Stimulated activated CD4-positive, alpha-beta T cell treated with anti-CD3 and anti-CD28 coated beads, Interleukin-1b, Interleukin-23, amount 100 ng/mL, for 24 hours (primary cell): ENCODE measurements at places on chromosomes 5 and 9.

DNA sequence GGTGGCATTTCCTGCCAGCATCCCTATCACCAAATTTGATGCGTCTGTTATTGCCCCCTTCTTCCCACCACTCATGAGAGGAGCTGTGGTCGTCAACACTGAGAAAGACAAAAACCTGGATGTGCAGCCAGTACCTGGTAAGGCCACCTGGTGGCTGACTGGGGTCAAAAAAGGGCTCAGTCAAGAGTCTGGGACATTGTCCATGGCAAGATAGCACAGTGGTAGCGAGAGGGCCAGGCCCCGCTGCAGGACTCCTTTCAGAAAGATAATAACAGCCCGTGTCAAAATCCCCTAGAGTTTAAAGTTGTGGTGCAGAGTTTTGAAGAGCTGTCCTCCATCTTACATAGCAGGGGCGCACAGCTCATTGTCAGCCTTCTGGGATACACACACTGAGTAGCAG lies 40.8 kb downstream of the CSF1R start:
- DNase-seq: no peak

DNA sequence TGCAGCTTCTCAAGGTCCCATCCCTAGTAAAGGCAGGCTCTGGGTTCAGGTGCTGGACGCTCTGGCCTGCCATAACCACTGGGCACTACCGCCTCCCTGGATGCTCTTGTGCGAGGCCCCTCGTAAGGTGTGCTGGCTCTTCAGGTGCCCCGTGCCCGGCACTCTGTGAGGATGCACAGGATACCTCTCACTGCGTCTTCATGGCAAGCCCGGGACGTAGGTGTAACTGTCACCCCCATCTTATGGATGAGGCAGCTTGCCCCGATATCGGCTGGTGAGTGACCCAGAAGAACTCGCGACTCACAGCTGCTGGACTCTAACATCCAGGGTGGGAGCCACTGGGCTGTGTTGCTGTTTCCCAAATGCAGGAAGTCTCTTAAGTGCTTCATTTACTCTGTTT lies 79.0 kb downstream of the GTF3C4 start:
- DNase-seq: no peak

GRCh38 chr9:86968258-86968920 lies 21.1 kb upstream of the GAS1 start:
- no peak for DNase-seq

DNA sequence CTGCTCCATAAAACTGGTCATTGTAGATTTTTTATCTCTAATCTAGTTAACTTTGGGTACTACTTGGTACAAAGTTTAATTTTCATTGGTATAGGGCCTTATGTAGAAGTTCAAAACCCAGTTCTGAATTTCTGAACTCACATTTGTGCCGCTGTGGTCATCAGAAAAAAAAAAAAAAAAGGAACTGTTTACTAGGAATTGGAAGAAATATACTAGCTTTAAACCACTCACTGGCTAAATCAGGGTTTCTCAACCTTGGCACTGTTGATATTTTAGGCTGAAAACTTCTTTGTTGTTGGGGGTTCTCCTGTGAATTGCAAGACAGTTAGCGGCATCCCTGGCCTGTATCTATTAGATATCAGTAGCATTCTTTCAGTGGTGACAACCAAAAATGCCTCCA lies 4.1 kb upstream of the ZFYVE16 start:
- no peak for DNase-seq

DNA sequence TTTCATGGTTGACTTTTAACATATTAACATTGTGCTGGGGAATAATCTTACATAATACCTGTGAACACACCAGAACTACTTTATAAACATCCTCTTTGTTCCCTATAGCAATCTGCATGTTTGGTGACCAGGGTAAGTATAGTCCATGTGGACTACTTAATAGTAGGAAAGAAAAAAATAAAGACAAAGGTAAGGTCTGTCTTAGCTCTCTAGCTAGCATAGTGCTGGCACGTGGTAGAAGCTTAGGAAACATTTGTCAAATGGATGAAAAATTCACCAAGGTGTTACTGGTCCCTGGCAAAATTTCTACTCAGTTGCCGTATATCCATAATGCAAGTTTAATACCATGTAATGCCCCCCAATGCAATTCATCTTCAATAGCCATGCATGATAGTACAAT lies 78.6 kb upstream of the ABCA1 start:
- DNase-seq: no peak

GRCh38 chr5:177429248-177430040 lies 3.0 kb downstream of the GRK6 start:
- no peak for DNase-seq

DNA sequence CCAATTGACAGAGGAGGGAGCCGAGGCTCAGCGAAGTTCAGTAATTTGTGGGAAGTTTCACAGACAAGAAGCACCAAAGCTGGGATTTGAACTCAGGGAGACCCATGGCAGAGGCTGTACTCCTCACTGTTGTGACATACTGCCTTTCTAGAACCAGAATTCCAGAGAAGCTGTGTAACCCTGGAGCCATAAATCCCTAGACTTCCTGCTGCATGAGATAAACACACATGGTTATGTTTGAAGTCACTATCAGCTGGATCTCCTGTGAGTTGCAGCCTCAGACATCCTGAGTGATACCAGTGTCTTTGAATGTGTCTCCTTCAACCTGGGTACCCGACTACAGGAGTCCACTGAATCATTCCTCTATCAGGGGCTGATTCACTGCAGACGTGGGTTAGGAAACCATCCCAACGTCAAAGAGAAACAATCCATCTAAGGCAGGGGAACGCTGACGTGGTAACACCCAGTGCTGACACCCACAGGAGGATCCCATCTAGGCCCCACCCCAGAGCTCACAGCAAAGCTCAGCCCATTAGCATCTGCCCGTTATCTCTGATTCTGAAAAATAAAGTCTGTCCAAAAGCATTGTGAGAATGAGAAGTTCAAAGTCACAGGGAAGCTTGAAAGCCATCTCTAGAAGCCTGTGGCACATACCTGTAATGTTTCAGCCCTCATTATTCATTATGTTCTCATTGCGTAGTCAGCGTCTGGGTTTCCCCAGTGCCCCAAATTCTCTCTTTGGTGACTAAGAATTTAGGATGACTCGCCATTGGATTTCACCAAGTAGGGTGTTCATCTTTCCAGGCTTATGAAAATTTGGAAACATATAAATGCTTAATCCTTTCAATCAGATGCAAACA lies 36.3 kb upstream of the BASP1 start:
- no peak for DNase-seq

DNA sequence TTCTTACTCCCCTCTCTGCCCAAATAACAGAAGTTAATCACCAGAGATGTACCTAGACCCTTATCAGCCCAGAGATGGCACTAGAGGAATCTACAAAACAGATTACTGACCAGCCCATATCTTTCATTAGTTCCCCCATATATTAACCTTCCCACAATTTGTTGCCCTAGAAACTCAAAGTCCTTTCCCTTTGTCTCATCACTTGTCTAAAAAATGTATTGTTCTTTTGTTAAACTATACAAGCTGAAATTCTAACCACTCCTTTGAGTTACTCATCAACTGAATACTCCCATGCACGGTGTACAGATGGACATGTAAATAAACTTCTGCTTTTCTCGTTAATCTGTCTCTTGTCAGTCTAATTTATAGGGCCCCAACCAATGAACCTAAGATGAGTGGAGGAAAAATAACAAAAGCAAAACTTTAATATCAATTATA lies 130.9 kb downstream of the CCDC192 start:
- no peak for DNase-seq

- DNase-seq: no peak
Observed at GRCh38 chr9:32577316-32577715, 4.4 kb upstream of the NDUFB6 start.

DNA sequence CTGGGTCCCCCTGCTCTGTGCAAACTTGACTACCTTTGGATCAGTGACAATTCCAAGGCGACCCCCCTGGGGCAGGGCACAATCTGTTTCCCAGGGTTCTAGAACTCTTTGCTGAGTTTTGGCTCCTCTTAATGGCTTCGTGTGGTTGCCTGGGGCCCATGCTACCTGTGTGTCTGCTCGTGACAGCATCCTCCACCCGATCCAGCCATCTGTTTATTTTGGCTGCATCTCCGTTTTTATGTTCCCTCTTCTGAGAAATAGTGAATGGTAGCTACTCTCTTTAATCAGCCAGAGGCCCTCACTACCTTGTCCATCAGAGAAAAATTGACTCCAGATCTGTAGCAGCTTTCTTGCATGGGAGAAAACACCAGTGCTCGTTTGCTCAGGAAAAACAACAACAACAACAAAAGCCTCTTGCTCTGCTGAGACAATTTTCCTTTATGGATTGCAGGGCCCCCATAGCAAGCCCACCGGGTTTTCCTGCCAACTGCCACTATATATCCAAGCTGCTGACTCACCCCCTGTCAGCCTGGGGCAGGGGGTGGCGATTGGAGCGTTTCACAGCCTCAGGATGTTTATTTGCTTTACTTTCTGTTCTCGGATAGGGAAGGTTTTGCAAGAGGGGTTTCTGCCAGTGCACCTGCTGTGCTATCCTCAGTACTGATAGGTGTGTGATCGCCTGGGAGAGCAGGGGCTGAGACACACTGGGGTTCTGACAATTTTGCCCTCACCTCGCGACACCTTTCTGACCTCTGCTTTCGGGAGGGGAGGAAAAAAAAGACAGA lies 607.8 kb downstream of the BNC2 start:
- DNase-seq: no peak

GRCh38 chr5:91302958-91303357 lies 80.2 kb downstream of the ARRDC3 start:
- DNase-seq: no peak

DNA sequence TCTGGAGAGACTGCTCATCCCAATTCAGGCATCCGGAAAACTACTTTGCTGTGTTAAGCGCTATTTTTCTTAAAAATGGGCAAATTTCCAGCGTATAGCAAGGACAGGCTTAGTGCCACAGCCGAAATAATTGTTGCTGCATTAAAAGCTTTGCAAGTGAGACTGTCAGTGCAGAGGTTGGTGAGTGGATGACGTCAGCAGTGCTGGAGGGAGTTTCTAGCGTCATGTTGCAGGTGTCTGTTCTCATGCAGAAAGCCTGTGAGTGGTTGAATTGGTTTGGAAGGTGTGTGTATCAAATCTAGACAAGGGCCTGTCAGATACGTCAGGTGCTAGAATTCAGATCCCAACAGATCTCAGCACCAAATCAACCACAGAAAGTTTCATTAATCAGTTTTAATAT lies 204.4 kb downstream of the TRIO start:
- DNase-seq: no peak

DNA sequence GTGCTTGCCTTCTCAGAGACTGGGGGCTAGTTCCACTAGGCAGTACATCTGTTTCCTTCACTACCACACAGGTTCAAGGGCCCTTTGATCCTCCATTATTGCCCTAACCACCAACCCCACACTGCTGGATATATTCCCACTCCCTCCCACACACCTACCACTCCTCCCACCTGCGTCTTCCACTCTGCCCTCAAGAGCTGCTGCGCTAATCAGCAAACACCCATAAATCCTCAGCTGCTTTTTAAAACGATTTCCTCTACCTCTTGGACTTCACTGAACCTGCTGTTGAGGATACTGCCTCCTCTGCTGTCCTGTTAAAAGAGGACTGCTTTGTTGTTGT lies 120.9 kb downstream of the MAPKAP1 start:
- no peak for DNase-seq

DNA sequence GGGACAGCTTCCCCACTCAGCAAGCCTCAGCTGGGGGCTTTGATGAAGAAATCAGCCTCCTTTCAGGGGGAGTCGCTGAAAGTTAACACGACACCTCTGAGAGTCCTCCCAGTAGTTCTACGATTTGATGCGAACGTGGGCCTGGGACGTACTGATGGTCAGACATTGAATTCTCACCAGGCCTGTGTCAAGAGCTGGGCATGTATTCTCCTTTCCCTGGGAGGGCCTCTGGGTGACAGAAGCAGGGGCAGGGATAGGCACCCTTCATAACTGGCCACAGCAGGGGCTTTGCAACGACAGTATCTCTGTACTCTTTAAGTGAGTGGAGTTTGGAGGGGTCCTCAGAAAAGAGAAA lies 15.6 kb upstream of the COL5A1 start:
- no peak for DNase-seq

DNA sequence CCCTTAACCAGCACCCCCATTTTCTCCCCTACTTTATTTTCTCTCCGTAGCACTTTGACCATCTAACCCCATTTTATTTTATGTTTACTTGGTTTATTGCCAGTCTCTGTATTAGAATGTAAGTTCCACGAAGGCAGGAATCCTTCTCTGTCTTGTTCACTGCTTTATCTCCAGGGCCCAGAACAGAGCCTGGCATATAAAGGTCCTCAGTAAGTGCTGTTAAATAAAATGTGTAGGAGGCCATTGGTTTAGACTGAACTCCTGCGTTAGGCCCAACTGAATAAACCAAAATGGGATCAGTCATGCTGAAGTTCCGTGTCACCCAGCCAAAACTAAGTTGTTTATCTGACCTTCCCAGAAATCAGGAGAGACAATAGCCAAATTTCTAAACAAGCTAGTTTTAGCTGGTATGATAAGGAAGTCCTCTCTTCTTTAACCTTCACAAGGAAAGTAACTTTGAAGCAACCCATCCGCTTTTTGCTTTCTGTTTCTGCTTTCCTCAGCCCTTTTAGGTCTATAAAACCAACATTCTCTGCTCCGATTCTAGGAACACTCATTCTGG lies 29.0 kb upstream of the CCNJL start:
- no peak for DNase-seq

DNA sequence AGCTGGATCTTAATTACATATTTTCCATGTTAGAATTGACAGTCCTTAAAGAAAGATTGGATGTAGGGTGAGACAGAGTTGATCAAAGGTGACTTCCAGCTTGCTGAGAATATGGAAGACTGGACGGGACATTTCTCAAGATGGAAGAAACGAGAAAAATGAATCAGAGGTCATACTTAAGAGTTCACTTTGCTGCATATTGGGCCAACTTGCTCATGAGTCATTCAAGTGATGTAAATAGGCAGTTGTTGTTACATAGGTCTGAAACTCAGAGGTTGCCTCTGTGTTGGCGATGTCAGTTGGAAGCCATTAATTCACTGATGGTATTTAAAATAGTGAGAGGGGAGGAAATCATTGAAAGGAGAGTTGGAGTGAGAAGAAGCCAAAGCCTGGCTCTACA lies 132.8 kb downstream of the CD180 start:
- DNase-seq: no peak

- no peak for DNase-seq
Observed at GRCh38 chr5:150694612-150695011, 6.2 kb downstream of the RBM22 start.

GRCh38 chr9:99606957-99607356 lies 214.7 kb upstream of the NR4A3 start:
- no peak for DNase-seq

GRCh38 chr9:106753155-106753671 lies 109.8 kb upstream of the ZNF462 start:
- no peak for DNase-seq
